ENCODE measurements at places on chromosomes 2 and 18. TPM values are rescaled to one million over a fixed set of nuclear protein-coding genes. Genes with fewer than 3 reads are reported as not detected.

Gene FAM117B
- 1.0 TPM for polyA plus RNA-seq

Gene LRRTM1
- 1.1 TPM for polyA plus RNA-seq

Gene SKA1
- 4.5 TPM for polyA plus RNA-seq

Gene CCDC102B
- 2.0 TPM for polyA plus RNA-seq

Gene FASTKD2
- polyA plus RNA-seq, result 15.1 TPM

Gene CCBE1
- polyA plus RNA-seq, result 5.0 TPM

Gene RGPD6
- polyA plus RNA-seq, result 6.1 TPM

Gene ALKAL2
- polyA plus RNA-seq, result not detected

Gene TIA1
- polyA plus RNA-seq, result 98.0 TPM

DNA sequence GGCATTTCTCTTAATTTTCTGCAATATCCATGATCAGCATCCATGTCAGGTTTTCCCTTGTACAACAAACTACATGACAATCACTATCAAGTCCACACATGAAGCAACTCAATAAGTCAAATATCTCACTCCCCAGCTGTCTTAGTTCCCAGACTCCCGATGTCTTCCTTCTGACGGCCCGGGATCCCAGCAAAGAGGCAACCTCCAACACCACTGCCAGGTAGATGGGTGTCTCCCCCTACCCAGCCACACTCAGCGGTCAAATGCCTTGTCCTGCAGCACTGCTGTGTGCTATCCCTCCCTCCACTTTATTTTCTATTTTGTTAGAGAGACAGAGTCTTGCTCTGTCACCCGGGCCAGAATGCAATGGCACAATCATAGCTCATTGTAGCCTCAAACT lies 23.3 kb downstream of the TRABD2A start:
- DNase-seq, result no peak

DNA sequence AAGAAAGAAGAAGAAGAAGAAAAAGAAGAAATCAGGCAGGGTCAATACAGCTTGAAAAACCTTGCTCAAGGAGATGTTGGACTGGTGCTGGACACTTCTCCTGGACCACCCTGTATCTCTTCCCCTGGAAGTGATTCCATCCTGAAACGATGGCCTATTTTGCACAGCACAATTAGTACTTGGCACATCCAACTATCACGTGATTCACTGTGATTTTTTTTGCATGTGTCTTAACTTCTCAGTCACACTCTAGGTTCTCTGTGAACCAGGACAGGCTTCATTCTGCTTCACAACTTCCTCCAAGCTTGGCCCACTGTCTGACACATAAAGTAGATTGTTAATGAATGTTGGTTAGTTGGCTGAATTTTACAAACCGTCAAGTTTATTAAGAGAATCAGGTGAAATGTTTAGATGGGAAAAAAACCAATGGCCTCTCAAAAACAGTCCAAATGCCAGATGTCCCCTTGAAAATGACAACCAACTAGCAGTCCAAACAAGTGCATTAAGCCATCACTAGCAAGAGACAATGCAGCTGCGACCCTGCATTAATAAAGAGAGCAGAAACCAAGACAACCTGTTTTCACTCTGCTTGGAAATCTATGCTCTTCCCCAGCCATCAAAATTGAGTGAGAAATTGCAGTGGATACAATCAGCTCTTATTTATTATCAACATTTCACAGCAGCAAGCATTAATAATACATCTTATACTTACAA lies 300.0 kb upstream of the CHAC2 start:
- DNase-seq, result no peak

GRCh38 chr2:148899638-148900318 lies 24.8 kb downstream of the KIF5C start:
- DNase-seq, result no peak

- no peak for DNase-seq
These were observed 5.5 kb downstream of the BOK start for GRCh38 chr2:241563981-241564595.

GRCh38 chr18:55447672-55448018 lies 140.3 kb downstream of the TCF4 start:
- DNase-seq, result no peak

DNA sequence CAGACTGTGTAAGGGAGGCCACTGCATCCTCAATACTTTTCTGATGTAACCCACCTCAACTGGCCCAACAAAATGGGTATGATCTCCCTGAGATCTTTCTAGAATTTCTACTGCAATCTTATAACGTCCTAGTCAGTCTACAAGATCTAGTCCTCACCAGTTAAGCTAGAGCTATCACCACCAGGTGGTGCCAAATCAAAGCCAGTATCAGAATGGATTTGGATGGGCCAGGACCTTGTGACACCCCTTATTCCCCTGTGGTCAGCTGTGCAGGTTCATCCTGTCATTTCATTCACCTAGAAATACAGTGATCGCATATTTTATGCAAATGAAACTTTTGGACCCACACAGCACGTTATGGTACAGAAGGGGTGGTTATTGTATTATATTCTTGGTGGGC lies 90.3 kb downstream of the OLA1 start:
- peak; percentile 44 for DNase-seq

- DNase-seq, result no peak
These were observed 13.8 kb downstream of the CLK1 start for GRCh38 chr2:200850512-200851256.

DNA sequence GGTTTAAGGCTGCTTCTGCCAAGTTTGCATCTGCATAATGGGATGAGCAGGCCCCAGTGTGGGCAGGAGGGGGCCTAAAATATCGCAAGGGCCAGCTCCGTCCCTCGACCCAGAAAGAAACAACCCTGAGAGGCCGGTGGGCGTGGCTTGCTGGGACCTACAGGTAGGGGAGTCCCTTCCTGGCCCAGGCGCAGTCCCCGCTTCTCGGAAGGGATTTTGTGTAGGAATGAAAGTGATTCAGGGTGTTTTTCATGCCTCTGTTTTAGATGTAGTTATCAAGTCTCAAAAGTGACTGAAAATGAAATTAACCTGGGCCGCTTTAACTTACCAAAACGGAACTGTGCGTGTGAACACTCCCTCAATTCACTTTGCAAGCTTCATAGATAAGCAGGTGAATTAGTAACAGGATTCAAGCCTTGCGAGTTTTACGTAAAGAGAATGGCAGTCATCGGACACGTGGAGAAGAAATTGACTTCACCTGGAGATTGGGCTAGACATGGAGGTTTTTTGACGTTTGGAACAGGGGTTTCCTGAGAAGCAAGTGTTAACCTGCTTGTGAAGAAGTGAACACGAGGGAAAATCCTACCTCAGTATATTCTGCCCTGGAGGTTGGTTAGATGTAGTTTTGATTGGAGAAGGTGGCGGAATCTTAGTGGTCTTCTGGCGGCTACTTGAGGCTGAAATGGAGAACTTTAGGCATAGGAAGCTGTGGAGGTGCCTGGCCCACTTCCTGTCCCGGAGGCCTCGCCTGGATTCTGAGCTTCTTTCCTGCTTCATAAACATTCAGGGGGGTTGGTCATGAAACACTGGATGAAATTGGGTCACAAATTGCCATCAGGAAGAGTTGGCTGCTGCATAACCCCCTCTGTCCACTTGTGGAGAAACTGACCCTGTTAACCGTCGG lies 1.7 kb downstream of the NCK2 start:
- DNase-seq, result peak; percentile 33

DNA sequence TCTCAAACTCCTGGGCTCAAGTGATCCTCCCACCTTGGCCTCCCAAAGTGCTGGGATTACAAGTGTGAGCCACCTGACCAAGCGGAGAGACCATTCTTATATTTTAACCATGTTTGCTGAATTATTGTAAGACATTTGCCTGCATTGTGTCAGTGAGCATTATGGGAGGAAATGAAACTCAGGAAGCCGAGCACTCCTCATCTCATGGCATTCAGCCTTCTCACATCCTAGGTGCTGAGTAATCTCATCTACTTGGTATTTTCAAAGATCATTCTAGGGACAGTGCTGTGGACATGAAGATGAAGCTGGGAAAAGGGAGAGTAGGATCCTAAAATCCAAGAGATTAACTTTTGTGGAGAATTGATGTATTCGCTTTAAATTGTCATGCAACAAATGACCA lies 66.1 kb downstream of the NAPG start:
- no peak for DNase-seq

DNA sequence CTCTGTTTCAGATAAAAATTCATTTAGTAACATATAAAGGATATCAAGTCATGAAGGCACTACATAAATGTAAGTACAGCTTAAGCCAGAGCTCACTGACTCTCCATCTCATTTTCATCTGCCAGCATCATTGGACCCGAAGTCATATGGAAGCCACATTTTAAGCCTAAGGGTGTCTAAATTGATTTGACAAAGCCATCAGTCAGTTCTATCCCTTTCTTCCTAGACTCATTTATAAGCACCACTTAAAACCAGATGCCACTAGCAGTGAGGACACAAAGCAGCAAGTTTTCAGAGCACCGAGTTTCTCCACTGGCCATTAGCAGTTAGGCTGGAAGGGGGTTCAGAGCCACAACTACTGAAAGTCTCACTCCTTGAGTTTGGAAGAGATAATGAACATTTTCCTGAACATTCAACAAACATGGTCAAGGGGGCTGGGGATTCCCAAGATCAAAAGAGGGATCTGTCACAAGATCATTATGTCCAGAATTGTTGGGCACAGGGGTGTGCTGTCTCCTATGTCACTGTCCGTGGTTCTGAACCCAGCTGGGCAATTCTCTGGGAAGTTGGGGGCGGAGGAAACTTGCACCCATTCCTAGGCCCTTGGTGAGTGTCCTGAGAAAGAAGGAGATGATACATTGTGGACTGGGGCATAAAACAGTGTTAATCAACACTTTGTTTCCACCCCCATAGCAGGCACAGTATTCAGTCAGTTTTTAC lies 158.5 kb upstream of the LMAN1 start:
- DNase-seq, result peak; percentile 70

DNA sequence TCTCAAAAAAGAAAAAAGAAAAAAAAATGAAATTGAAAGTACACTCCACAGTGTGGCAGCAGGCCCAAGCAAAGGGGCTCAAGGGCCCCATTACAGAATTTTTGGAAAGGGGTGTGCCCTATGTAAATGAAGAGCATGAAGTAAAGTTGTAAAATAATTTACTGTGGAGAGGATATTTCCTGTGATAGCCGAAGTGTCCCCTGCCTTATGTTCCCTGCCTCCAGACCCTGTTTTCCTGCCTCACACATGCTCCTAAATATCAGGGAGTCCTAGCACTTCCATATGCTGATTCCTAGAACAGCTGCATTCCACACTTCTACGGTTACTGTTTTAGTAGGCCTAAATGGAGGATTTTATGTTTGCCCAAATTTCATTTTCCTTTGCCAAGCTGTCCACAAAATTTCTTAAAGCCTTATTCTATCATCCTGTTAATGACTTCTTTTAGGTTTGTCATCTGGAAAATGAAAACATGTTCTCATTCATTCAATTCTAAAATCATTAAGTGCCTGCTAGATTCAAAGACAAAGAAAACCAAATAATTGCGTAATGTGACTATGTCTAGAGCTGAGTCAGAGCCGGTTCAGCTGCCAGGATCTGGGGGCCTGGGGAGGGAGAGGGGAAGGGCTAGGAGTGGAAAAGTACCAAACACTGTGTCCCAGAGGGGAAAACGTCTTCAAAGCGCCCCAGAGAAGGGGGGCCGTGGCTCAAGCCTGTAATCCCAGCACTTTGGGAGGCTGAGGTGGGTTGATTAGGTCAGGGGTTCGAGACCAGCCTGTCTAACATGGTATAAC lies 25.9 kb upstream of the IMPA2 start:
- DNase-seq, result no peak

DNA sequence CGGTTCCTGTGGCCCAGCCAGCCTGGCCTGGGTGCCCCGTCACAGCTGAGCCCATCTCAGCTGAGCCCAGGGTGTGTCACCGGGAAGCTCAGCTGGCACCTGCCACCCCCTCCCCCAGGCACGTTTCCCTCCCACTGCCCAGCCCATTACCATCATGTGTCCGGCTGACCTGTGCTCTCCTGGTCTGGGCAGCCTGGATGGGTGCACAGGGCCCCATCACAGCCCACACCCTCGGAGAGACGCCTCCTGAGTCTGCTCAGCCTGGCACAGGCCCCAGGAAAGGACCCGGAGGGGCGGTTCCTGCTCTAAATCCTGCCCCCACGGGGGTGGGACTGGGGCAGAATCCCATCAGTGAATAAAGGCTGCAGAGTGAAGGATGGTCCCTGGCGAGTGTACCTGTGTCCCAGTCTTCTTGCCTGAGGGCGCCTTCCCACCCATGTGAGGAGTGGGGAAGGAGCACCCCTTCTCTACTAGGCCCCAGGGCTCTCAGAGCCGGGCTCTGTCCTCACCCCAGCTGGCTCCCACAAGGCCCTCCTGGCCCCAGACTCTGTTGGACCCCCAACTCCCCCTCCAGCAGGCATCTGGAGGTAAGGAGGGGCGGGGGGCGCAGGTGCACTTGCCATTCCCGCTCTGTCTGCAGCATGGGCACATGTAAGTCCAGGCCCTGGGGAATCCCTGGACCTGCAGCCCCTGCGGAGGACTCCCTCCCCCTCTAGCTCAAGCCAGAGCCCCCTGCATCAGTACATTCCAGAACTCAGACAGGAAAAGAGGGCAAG lies 21.2 kb downstream of the GPC1 start:
- DNase-seq, result no peak

DNA sequence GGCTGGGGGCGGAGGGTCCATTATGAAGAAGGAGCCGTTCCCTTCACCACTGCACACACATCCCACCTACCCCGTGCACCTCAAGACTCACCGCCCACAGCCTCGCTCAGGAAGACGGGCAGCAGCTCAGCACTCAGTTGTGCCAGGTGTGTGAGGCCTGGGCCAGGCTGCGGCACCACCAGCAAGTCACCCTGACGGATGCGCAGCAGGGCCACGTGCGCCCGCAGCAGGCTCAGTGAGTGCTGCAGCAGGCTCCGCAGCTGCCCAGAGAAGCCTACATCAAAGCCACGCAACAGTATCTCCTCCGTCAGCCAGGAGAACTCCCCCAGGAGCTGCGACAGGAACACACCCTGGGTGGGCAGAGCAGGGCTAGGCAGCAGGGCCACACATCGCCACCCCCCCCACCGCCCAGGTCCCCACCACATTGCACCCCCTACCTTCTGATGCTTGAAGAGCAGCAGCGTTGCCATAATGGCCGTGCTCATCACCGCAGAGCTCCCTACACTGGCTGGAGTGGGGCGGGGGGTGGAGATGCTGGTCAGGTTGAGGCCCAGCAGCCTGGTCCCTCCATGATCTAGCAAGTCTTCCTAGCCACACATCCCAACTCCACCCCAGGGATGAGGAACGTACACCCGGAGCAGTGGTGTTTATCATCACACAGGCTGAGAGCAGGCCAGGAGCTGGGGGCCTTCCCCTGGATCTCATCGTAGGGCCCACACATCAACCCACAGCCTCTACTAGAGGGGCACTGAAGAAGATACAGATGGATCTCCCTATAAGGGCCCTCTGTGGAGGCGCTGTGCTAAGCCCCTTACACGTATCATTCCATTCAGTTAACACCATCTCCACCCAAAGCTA lies 10.2 kb downstream of the GPAT2 start:
- peak; percentile 19 for DNase-seq

DNA sequence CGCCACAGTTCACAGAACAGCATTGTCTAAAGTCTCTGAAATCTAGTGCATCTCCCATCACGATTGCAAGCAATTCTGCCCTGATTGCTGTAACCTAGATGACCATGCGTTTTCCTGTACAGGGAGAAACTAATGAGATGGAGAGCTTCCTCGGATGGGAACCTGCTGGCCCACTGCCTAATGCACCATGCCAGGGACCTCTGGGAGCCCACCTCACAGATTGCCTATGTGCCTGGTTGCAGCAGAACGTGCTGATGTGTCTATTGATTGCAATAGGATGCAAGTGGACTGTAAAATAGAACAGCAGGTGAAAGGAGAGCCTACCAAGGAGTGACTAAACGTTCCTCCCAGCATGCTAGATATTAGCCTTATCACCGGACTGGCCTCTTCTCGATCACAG lies 141.0 kb upstream of the RAB12 start:
- no peak for DNase-seq
